ENCODE measurements at places on chromosomes 6 and 20.

- no peak for DNase-seq
Observed at GRCh38 chr6:159739341-159739740, 12.0 kb downstream of the WTAP start.

GRCh38 chr6:170034294-170034693, 256.6 kb downstream of the DLL1 start:
- no peak for DNase-seq

- no peak for DNase-seq
Observed at GRCh38 chr6:28693751-28694443, 168.2 kb downstream of the GPX5 start.

DNA sequence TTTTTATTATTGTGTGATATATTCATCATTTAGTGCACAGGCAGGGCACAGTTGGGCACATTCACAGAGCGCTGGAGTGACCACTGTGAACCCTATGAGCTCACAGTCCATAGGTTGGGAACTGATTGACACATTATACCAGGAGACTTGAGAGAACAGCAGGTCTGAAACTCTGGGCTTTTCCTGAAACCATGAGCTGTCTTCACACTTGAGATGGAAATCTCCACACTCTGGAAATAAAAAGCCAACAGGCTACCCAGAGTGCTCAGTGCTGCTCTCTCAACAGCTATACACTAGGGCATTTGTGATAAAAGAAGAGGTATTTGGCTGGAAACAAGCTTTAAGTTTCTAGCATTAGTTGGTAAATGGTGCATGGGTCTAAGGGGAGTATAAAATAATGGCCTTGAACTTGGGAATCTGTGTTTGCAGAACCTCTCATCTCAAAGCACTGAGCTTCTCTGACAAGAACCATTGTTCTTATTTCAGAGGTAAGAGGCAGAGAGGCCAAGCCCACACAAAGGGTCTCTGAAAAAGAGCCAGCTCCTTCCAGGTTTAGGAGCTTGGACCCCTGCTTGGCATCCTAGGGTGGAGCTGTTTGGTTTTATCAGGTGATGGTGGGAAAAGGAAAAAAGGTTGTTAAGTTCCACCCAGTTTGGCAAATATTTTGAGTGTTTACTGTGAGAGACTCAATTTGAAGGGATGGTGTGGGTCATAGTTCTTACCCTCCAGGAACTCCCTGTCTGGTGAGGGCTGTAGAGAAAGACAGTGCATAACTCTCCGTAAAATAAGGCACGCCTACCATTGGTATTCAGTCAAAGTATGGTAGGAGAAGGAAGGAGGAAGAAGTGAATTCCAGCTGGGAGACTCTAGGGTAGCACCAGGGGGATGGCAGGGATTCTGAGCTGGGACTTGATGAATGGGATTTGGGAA, 14.5 kb downstream of the CHMP4B start:
- DNase-seq, result no peak

GRCh38 chr20:38872491-38873049, 53.6 kb upstream of the FAM83D start:
- DNase-seq, result no peak

DNA sequence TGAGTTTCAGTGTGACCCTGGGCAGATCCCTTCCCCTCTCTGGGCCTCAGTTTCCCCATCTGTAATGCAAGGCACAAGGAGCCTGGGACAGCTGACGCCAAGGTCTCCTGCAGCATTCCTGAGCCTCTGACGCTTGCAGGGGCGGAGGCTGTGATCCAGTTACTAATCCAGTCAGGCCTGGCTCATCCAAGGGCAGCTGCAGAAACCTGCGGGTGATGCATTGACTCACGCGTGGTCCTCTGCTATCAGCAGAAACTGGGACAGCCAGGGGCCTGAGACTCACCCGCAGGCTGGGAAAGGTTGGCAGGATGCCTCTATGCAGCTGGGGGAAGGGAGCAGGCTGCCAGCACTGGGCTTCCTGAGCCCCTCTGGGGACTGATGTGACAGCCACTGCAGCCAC, 65.0 kb upstream of the SIRPA start:
- DNase-seq, result peak; percentile 81
